Tibial nerve (tissue), 4 donors: ENCODE measurements at places on chromosomes 4 and X. TPM values are rescaled to one million over a fixed set of nuclear protein-coding genes. Genes with fewer than 3 reads are reported as not detected.

DNA sequence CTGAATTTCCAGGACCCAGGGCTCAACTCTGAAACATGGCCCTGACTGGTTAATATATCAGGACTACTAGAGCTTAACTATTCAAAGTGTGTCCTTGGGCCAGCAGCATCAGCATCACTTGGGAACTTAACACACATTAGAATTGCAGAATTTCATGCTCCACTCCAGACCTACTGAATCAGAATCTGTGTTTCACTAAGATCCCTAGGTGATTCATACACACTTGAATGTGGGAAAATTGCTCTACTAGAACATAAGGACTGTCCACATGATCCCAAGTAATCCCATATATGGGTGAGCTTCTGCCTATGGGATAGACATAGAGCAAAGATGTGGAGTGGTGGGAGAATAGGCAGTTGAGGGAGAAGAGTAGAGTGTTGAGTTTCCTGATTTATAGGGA is 192.5 kb upstream of the CLNK start:
- no peaks in the 10 kb centered on the region for H3K36me3 ChIP-seq
- DNase-seq = no peak
- H3K27me3 ChIP-seq = no peaks in the 10 kb centered on the region

- no peaks in the 10 kb centered on the region for H3K27me3 ChIP-seq
- no peaks in the 10 kb centered on the region for H3K36me3 ChIP-seq
- H3K4me3 ChIP-seq = no peak overlapping the region
- H3K27ac ChIP-seq = no peak overlapping the region
- DNase-seq = no peak
Observed at GRCh38 chr4:187612301-187612700, 383.3 kb upstream of the ZFP42 start.

GRCh38 chr4:9989918-9990635 is 31.2 kb downstream of the SLC2A9 start:
- H3K36me3 ChIP-seq = no peaks in the 10 kb centered on the region
- no peak overlapping the region for H3K4me3 ChIP-seq
- H3K4me1 ChIP-seq = no peaks in the 10 kb centered on the region
- no peak overlapping the region for H3K27ac ChIP-seq
- DNase-seq = no peak

- no peak overlapping the region for H3K27ac ChIP-seq
- H3K4me1 ChIP-seq = peaks cover 13% of the 10 kb centered on the region
- no peaks in the 10 kb centered on the region for H3K36me3 ChIP-seq
- no peak for DNase-seq
Observed at GRCh38 chrX:154064637-154065435, 32.7 kb downstream of the MECP2 start.

- no peak for DNase-seq
- no peaks in the 10 kb centered on the region for H3K27me3 ChIP-seq
- no peaks in the 10 kb centered on the region for H3K36me3 ChIP-seq
- no peaks in the 10 kb centered on the region for H3K4me1 ChIP-seq
- no peak overlapping the region for H3K4me3 ChIP-seq
- no peak overlapping the region for H3K27ac ChIP-seq
Observed at GRCh38 chrX:105865709-105866108, 43.4 kb downstream of the NRK start.

GRCh38 chrX:48468693-48469691 is 1.1 kb downstream of the SLC38A5 start:
- H3K4me3 ChIP-seq = peak overlapping the region; percentile 41
- no peaks in the 10 kb centered on the region for H3K36me3 ChIP-seq
- H3K27ac ChIP-seq = no peak overlapping the region

- H3K27ac ChIP-seq = no peak overlapping the region
- H3K4me3 ChIP-seq = no peak overlapping the region
- H3K36me3 ChIP-seq = no peaks in the 10 kb centered on the region
- DNase-seq = no peak
Observed at GRCh38 chr4:176123710-176124407, 58.2 kb downstream of the WDR17 start.

DNA sequence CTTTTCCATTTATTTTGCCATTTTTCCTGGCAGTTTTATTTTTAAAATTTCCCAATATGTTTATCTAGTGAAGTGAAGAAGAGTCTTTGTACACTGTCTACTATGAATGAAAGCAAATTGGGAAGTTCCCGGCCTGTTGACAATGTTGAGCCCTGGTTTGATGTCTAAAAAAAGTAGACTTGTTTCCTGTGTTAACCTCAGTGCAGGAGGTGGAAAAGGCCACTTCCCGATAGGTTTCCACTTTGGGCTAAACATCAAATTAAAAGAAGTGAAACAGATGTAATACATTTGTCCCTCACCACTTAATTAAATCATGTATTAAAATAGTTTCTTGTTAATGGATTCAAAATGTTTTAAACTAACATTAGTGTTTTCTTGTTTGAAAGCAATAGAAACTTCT is 30.0 kb downstream of the BBS12 start:
- no peak overlapping the region for H3K27ac ChIP-seq

GRCh38 chr4:5708449-5709206 is at the start of gene EVC2:
EVC2 (minus strand) TSS chr4:5708559; CDS start chr4:5708513, 46 bp downstream.
- DNase-seq = peak; percentile 53
- peak within 1 kb of the TSS; percentile 65 for H3K4me3 ChIP-seq
- no peaks in the 10 kb centered on the region for H3K4me1 ChIP-seq
- H3K27me3 ChIP-seq = no peaks in the 10 kb centered on the region

DNA sequence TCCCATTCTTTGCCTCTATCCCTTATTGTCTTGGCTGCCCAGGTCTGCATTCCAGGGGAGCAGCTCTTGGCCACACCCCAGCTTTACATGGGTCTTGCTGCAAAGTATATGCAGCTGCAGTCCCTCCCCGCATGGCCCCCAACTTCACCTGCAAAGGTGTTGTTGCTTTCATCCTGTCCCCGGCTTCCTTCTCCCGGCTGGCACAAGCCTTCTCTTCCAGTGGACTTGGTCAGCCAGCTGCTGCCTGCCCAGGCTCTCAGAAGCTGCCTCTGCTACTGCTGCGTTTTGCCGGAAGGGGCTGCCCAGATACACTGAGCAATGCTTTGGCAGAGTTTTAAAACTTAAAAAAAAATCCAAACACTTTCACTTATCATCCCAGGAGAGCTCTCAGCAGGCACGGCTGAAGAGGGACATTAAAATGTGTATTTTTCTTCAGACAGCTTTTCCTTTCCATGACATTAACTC is 121.2 kb upstream of the PDLIM3 start:
- H3K4me1 ChIP-seq = no peaks in the 10 kb centered on the region
- H3K27me3 ChIP-seq = no peaks in the 10 kb centered on the region
- H3K27ac ChIP-seq = peak overlapping the region; percentile 84
- H3K4me3 ChIP-seq = peak overlapping the region; percentile 17
- H3K36me3 ChIP-seq = peaks cover 10% of the 10 kb centered on the region
- DNase-seq = peak; percentile 10

- H3K4me3 ChIP-seq = peak overlapping the region; percentile 48
- H3K4me1 ChIP-seq = peaks cover 30% of the 10 kb centered on the region
- DNase-seq = no peak
- no peaks in the 10 kb centered on the region for H3K36me3 ChIP-seq
- peak overlapping the region; percentile 80 for H3K27ac ChIP-seq
Observed at GRCh38 chr4:144646523-144647094, 653 bp downstream of the HHIP start.

DNA sequence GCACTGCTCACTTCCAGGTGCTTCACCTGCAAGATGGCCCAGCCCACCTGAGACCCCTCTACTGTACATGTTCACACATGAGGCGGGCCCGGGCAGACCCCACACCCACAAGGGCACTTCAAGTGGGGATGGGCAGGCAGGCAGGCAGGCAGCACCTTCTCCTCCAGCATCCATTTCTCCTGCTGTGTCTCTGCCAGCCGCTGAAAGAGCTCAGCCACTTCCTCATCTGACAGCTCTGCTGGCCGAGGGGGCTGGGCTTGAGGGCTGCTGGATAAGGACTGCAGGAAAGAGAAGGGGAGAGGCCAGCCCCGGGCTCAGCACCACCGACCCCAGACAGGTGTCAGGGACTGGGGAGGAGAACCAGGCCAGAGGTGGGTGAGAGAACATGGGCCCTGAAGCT is 4.4 kb upstream of the KCND1 start:
- H3K4me1 ChIP-seq = no peaks in the 10 kb centered on the region
- no peaks in the 10 kb centered on the region for H3K27me3 ChIP-seq
- DNase-seq = no peak
- no peak overlapping the region for H3K4me3 ChIP-seq
- H3K36me3 ChIP-seq = peaks cover 58% of the 10 kb centered on the region

- H3K4me3 ChIP-seq = no peak overlapping the region
- H3K36me3 ChIP-seq = no peaks in the 10 kb centered on the region
- no peaks in the 10 kb centered on the region for H3K4me1 ChIP-seq
Observed at GRCh38 chrX:15464704-15465103, 28.4 kb downstream of the PIR start.

DNA sequence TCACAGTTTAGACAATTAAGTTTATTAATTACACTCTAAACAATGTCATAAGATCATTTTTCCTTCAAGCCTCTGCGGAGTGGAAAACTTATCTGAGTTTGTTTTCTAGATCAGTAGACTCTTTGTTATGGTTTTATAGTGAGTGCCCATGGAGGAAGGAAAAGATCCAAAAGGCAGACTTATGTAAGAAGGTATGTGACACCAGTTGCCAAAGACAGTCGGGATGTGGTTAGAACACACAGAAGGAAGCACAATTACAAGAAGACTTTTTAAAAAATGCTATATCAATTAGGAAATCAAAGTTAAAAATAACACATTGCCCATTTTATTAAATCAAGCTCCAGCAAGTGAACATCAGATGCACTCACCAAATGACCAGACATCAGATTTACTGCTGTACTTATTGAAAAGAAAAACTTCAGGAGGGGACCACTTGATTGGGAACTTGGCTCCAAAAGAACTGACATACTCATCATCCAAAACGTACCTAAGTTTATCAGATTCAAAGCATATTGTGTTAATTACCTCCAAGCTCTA is 57.1 kb downstream of the NIPAL1 start:
- H3K4me1 ChIP-seq = no peaks in the 10 kb centered on the region
- no peak overlapping the region for H3K4me3 ChIP-seq
- no peak for DNase-seq
- no peaks in the 10 kb centered on the region for H3K27me3 ChIP-seq

DNA sequence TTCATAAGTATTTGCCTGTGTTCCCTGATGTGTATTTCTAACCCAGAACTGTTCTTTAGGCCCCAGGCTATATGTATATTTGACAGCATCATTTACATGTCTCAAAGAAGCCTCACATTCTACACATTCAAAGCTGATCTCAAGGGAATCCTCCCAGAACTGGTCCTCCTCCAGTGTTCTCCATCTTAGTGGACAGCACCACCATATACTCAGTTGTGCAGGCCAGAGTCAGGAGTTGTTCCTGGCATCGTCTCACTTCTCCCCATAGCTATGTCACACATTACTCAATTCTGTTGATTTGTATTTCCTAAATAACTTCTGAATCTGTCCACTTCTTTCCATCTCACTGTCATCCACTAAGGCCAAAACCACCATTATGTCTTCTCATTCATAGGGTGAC is 82.8 kb upstream of the TRPC3 start:
- DNase-seq = no peak
- H3K4me3 ChIP-seq = no peak overlapping the region
- no peaks in the 10 kb centered on the region for H3K36me3 ChIP-seq
- H3K27me3 ChIP-seq = no peaks in the 10 kb centered on the region
- H3K4me1 ChIP-seq = no peaks in the 10 kb centered on the region

DNA sequence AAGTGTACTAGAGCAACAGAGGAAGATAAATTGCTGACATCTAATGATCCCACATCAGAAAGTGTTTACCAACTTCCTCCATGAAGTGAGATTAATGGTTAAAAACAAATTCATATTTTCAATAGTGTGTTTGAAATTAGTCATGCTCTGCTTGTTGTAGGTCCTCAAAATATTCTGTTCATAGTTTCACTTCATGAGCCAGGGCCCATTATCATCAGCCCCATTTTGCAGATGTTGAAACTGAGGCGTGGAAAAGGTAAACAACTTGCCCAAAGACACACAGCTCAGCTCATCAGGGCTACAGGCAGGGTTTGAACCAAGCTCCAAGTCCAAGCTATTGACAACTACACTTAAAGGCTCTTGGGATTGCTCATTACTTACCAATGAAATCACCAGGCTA is 103.5 kb upstream of the PPARGC1A start:
- H3K4me1 ChIP-seq = no peaks in the 10 kb centered on the region
- H3K27me3 ChIP-seq = no peaks in the 10 kb centered on the region
- no peak for DNase-seq
- no peak overlapping the region for H3K27ac ChIP-seq
- H3K4me3 ChIP-seq = no peak overlapping the region

- no peak overlapping the region for H3K27ac ChIP-seq
- no peaks in the 10 kb centered on the region for H3K4me1 ChIP-seq
Observed at GRCh38 chr4:181108237-181108636, 1135.0 kb upstream of the TENM3 start.

GRCh38 chr4:86890790-86891189 is 1.4 kb downstream of the C4orf36 start:
- H3K27me3 ChIP-seq = no peaks in the 10 kb centered on the region
- H3K4me3 ChIP-seq = no peak overlapping the region
- peaks cover 5% of the 10 kb centered on the region for H3K36me3 ChIP-seq
- H3K4me1 ChIP-seq = peaks cover 8% of the 10 kb centered on the region

- no peak overlapping the region for H3K27ac ChIP-seq
- no peak overlapping the region for H3K4me3 ChIP-seq
- no peaks in the 10 kb centered on the region for H3K36me3 ChIP-seq
- no peaks in the 10 kb centered on the region for H3K4me1 ChIP-seq
- H3K27me3 ChIP-seq = no peaks in the 10 kb centered on the region
- DNase-seq = no peak
Observed at GRCh38 chr4:123480706-123481418, 84.3 kb downstream of the SPRY1 start.

DNA sequence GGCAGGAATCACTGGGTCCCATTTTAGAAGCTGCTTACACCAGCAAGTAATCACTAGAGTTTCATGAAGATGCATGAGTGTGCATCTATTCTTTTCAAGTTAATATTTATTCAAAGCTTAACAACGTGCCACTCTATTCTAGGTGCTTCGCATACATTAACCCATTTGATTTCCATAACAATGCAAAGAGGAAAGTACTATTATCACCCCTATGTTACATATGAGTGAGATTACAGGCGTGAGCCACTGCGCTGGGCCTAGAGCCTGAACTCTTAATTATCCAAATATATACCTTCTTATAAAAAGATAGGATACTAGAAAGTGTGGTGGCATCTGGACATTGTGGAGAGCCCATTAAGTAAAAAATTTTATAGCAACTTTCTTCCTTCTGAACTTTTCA is 65.4 kb downstream of the CXCL13 start:
- H3K4me3 ChIP-seq = no peak overlapping the region
- no peaks in the 10 kb centered on the region for H3K4me1 ChIP-seq
- H3K36me3 ChIP-seq = no peaks in the 10 kb centered on the region
- DNase-seq = no peak

TIGD4 gene
- 1.6 TPM for total RNA-seq

AMBN gene
- total RNA-seq = not detected

LRAT gene
- 1.1 TPM for total RNA-seq

RIPPLY1 gene
- total RNA-seq = not detected

DRP2 gene
- 94.5 TPM for total RNA-seq

ANAPC10 gene
- total RNA-seq = 44.2 TPM
